ENCODE measurements at places on chromosomes 7 and 10. TPM values are rescaled to one million over a fixed set of nuclear protein-coding genes. Genes with fewer than 3 reads are reported as not detected.

GRCh38 chr7:45389073-45389872, 184.9 kb upstream of the ADCY1 start:
- H3K4me1 ChIP-seq, result no peaks in the 10 kb centered on the region
- H3K27ac ChIP-seq, result no peak overlapping the region
- no peaks in the 10 kb centered on the region for H3K36me3 ChIP-seq
- DNase-seq, result no peak
- H3K27me3 ChIP-seq, result no peaks in the 10 kb centered on the region

DMBT1 gene
- total RNA-seq, result not detected

POMZP3 gene
- total RNA-seq, result 21.6 TPM

LRRC18 gene
- total RNA-seq, result not detected

DNA sequence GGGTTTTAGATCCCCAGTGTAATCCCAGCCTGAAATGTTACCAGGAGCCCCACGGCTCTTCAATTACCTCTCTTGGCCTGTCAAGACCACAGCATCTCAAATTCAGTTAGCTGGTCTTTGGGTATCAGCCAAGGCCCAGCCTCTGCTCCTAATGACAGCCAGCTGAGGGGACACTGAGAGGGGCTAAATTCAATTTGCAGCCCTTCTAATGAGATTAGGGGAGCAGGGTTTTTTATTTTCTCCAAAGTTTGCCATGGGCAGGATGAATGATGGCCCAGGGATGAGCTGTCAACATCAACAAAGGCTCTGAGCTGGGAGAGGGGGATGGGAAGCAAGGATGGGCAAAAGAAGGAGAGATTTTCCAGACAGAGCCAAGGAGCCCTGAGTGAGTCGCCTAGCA, 116.8 kb upstream of the TBX20 start:
- H3K27me3 ChIP-seq, result no peaks in the 10 kb centered on the region
- no peak overlapping the region for H3K4me3 ChIP-seq
- H3K4me1 ChIP-seq, result no peaks in the 10 kb centered on the region

- DNase-seq, result no peak
- H3K27me3 ChIP-seq, result no peaks in the 10 kb centered on the region
- H3K36me3 ChIP-seq, result no peaks in the 10 kb centered on the region
- no peak overlapping the region for H3K27ac ChIP-seq
- no peaks in the 10 kb centered on the region for H3K4me1 ChIP-seq
These were observed 12.3 kb downstream of the MRPS24 start for GRCh38 chr7:43856996-43857395.

GRCh38 chr10:515674-516073, 173.8 kb downstream of the DIP2C start:
- H3K4me1 ChIP-seq, result peaks cover 4% of the 10 kb centered on the region
- no peak overlapping the region for H3K27ac ChIP-seq
- DNase-seq, result no peak
- no peak overlapping the region for H3K4me3 ChIP-seq
- H3K36me3 ChIP-seq, result no peaks in the 10 kb centered on the region

GTF2IRD2 gene
- 35.9 TPM for total RNA-seq

KCND2 gene
- not detected for total RNA-seq

- no peak overlapping the region for H3K4me3 ChIP-seq
- H3K36me3 ChIP-seq, result peaks cover 17% of the 10 kb centered on the region
- no peak for DNase-seq
- peaks cover 7% of the 10 kb centered on the region for H3K4me1 ChIP-seq
- no peak overlapping the region for H3K27ac ChIP-seq
These were observed 11.6 kb downstream of the RPS24 start for GRCh38 chr10:78045237-78045636.

MYH16 gene
- total RNA-seq, result not detected

DNA sequence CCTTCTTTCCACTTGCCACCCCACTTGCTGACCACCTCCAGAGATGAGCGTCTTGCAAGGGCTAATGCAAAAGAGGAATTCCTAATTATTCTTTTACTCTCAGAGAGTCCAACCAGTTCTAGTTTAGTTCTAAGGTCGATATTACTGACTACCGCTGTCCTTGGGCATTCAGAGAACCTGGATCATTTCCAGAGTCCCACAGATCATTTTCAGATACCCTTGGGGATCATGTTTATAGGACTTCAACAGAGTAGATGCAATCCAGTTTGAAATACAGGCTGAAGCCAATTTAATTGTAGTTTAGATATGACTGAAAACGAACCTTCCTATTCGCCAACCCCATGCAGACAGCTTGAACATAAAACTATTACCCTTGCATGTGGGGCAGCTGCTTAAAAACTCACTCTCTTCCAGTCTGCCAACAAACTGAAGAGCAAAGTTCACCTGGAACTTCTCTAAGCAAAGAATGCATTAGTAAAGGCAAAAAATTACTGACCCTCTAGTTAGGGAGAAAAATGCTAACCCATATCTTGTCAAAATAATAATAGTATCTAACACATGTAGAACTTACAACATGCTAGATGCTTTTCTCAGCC, 22.4 kb downstream of the CFAP69 start:
- peaks cover 8% of the 10 kb centered on the region for H3K27me3 ChIP-seq
- H3K4me3 ChIP-seq, result no peak overlapping the region
- H3K27ac ChIP-seq, result no peak overlapping the region
- DNase-seq, result no peak
- H3K4me1 ChIP-seq, result no peaks in the 10 kb centered on the region
- no peaks in the 10 kb centered on the region for H3K36me3 ChIP-seq

DNA sequence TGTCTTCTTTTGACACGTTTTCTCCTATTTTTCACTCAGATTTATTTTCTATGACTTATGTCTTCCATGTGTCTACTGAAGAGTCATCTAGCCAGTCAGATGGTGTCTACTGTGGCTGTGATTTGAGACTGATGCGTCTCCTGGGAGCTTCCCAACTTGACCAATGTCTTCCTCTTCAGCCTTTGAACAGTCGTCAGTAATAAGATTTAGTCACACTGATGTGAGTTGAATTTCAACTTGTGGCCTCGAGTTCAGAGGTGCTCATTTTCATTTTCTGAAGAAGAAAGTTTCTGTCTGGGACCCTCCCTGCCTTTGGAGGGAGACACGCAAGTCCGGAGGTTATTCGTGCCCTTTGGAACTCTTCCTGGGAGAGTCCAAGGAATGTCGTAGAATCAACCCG, 221.9 kb upstream of the INHBA start:
- no peaks in the 10 kb centered on the region for H3K4me1 ChIP-seq
- DNase-seq, result no peak
- no peak overlapping the region for H3K4me3 ChIP-seq

GRCh38 chr7:50832744-50833143, 50.0 kb upstream of the GRB10 start:
- no peaks in the 10 kb centered on the region for H3K36me3 ChIP-seq
- no peak for DNase-seq
- H3K4me1 ChIP-seq, result no peaks in the 10 kb centered on the region
- H3K27ac ChIP-seq, result no peak overlapping the region
- H3K4me3 ChIP-seq, result no peak overlapping the region
- H3K27me3 ChIP-seq, result no peaks in the 10 kb centered on the region

- no peaks in the 10 kb centered on the region for H3K4me1 ChIP-seq
- H3K36me3 ChIP-seq, result no peaks in the 10 kb centered on the region
These were observed 1.1 kb downstream of the STRA8 start for GRCh38 chr7:135234727-135235126.

- DNase-seq, result no peak
- no peak overlapping the region for H3K4me3 ChIP-seq
- H3K27ac ChIP-seq, result no peak overlapping the region
- no peaks in the 10 kb centered on the region for H3K27me3 ChIP-seq
These were observed 112.5 kb downstream of the ZMIZ1 start for GRCh38 chr10:79181227-79181626.

GRCh38 chr7:149448961-149449360, 11.9 kb downstream of the ZNF777 start:
- H3K36me3 ChIP-seq, result peaks cover 54% of the 10 kb centered on the region
- H3K27ac ChIP-seq, result no peak overlapping the region
- no peaks in the 10 kb centered on the region for H3K4me1 ChIP-seq
- no peak overlapping the region for H3K4me3 ChIP-seq

GRCh38 chr10:110220398-110220797, 13.0 kb downstream of the MXI1 start:
- H3K4me1 ChIP-seq, result peaks cover 28% of the 10 kb centered on the region
- DNase-seq, result no peak
- H3K27ac ChIP-seq, result no peak overlapping the region

- no peak overlapping the region for H3K4me3 ChIP-seq
- no peaks in the 10 kb centered on the region for H3K4me1 ChIP-seq
- H3K36me3 ChIP-seq, result no peaks in the 10 kb centered on the region
- DNase-seq, result no peak
These were observed 26.0 kb upstream of the ITGA8 start for GRCh38 chr10:15745751-15746150.

- H3K36me3 ChIP-seq, result no peaks in the 10 kb centered on the region
- H3K27ac ChIP-seq, result peak overlapping the region; percentile 53
- DNase-seq, result no peak
- H3K27me3 ChIP-seq, result no peaks in the 10 kb centered on the region
- H3K4me1 ChIP-seq, result peaks cover 34% of the 10 kb centered on the region
- peak overlapping the region; percentile 62 for H3K4me3 ChIP-seq
These were observed 995 bp upstream of the INPP5F start for GRCh38 chr10:119724593-119725516.

OR9A2 gene
- total RNA-seq, result not detected

DNA sequence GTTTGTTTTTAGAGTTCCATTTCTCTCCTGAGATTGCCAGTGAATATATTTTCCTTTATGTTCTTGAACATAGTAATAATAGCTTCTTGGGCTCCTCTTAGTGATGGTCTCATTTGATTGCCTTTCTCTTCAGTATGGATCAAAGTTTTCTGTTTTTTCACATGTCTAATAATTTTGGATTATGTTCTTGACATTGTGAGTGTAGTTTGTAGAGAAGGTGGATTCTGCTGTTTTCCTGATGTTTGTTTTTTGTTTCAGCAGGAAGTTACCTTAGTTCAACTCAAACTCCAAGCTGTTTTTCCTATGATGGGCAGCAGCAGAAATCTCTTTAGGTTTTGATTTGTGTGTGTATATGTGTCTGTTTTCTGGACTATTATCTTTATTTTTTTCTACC, 43.8 kb downstream of the TAF3 start:
- no peaks in the 10 kb centered on the region for H3K27me3 ChIP-seq
- H3K36me3 ChIP-seq, result no peaks in the 10 kb centered on the region
- H3K4me1 ChIP-seq, result no peaks in the 10 kb centered on the region
- H3K27ac ChIP-seq, result no peak overlapping the region

All from CD4-positive, alpha-beta memory T cell (primary cell).